ENCODE measurements at places on chromosomes 2 and 18.

- DNase-seq: no peak
Observed at GRCh38 chr2:177554365-177554764, 161.8 kb downstream of the AGPS start.

- no peak for DNase-seq
Observed at GRCh38 chr2:11092701-11093335, 62.4 kb upstream of the SLC66A3 start.

- no peak for DNase-seq
Observed at GRCh38 chr2:10557506-10558265, 109.6 kb upstream of the ODC1 start.

DNA sequence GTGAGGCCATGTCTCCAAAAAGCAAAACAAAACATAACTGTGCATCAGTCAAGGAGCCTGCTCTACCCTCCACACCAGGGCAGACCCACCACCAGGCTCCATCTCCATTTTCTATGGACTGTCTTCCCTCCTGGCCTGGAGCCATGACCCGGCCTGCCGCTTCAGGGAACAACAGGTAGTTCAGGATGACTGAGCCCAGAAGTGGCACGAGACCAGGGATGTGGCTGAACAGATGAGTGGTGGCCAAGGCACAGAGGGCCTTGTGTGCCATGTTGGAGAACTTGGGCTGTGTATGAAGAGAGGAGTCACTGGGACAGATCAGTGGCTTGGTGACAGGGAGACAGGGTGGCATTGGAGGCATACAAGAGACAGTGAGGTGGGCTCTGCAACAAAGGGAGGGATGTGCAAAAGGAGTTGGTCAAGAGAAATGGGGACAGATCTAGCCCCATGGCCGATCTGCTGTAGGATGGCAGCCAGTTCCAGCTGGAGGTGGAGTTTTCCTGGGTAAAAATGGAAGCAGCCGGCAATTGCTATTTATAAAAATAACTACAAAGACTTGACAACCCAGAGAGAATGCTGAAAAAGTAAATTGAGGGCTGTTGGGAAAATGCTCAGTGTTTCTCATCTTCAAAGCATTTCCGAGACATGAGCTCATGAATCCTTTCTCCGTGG is 35.0 kb downstream of the TMEM177 start:
- DNase-seq: no peak

GRCh38 chr2:38818565-38818964 is 40.6 kb downstream of the GEMIN6 start:
- no peak for DNase-seq

DNA sequence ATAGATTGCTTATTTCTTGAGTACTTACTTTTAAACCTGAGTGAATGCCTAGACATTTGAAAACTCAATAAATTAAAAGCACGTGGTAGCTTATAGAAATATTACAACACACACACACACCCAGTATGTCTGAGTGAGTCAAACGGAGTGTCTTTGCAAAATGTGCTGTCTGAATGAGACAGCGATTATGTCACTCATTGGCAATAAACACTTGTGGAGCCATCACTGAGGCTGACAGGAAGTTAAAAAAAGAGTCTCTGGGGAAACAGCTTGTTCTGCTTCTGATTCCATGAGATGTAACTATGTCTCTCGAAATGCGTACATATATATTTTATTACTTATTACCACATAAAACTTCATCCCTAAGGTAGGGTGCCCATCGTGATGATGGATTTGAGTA is 22.3 kb upstream of the VPS4B start:
- DNase-seq: no peak
